ENCODE measurements at places on chromosomes 6 and 20.

GRCh38 chr20:36862857-36863668 lies 12.9 kb upstream of the TLDC2 start:
- DNase-seq, result no peak

DNA sequence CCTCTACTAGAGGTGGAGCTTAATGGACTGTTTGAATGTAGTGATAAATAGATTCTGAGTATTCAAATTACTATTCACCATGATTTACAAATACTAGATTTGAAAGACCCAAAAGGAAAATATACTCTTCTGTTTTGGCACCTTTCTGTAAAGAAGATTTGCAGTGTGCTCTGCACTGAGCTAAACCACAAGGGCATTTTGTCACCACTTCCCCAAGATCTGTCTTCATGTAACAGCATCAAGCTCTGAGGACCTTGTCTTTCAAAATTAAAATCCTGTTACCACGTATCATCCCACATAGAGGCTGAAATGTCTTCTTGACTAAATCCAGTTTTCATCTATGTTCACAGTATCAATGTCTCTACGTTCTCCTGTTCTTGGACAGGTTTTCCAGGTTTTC lies 3.3 kb upstream of the PGK2 start:
- no peak for DNase-seq

- DNase-seq, result no peak
Observed at GRCh38 chr6:166955865-166956443, 396 bp downstream of the RNASET2 start.

DNA sequence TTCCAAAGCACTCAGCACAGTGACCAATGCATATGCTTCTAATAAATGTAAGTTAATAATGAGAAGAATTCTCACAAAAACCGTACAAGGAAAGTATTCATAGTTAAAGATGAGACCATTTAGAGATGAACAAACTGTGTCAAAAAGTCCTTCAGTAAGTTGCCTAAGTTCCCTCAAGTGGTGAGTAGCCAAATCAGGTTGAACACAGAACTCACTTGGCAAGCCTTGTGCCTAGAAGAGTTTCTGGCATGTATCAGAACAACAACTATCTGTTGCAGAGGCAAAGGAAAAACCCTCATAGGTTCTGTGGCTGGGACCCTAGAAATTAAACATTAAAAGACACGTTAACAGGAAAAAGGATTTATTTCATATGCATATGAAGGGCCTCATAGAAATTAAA lies 129.6 kb upstream of the DOK5 start:
- DNase-seq, result no peak

DNA sequence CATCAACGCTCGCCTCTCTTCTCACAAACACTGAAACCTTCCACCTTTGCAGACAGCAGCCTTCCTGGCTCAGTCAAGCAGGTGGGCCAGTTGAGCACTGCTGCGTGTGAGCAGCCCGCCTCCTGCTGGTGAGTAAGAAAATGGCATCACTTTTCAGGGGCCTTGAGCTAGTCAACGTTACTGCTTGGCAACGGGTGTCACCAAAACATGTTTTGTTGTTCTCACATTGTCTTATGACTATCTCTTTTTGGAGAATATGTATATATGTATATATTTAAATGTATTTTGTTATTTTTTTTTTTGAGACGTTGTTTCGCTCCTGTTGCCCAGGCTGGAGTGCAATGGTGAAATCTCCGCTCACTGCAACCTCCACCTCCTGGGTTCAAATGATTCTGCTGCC lies 97.0 kb upstream of the AGPAT4 start:
- peak; percentile 36 for DNase-seq

DNA sequence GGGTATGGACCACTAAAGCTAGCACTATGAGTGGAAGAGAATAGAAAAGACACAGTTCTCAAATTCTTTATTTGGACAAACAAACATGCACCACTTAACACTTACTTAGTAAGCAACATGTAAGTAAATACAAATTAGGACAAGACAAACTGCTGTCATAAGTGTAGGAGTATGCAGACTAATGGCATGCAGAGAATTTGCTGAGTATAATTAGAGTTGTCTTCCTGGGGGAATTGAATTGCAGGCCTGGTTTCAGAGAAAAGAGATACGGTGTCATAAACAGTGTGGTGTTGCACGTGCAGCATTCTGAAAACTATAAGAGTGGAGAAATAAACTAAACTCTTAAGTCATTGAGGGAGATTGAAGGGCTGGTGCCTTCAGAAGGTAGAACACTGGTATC lies 125.2 kb upstream of the EYA4 start:
- DNase-seq, result no peak

GRCh38 chr20:9609887-9610502 lies 95.6 kb downstream of the LAMP5 start:
- DNase-seq, result no peak

GRCh38 chr6:46138281-46138680 lies 8.5 kb downstream of the ENPP4 start:
- DNase-seq, result no peak

DNA sequence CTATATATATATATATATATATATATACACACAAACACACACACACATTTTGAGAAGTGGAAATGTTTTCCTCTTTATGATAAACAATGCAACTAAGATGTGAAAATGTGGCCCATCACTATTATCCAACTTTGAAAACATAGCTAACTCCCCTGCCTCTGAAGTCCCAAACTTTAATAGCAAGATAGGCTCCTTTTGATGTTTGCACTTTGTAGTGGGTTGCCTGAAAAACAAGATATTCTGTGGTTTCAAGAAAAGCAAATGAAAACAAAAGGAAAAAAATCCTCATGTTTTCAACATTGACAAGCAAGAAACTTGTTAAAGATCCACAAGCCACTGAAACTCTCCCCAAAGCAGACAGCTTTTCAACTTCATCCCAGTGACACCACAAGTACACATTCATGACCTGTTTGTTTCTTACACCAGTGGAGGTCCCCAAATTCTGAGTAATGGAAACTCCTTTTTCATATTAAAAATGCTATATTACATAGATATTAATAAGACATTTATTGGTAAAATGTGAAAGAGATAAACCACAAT lies 90.0 kb downstream of the IPCEF1 start:
- DNase-seq, result no peak

GRCh38 chr6:158803733-158804143 lies 15.4 kb downstream of the EZR start:
- DNase-seq, result no peak

DNA sequence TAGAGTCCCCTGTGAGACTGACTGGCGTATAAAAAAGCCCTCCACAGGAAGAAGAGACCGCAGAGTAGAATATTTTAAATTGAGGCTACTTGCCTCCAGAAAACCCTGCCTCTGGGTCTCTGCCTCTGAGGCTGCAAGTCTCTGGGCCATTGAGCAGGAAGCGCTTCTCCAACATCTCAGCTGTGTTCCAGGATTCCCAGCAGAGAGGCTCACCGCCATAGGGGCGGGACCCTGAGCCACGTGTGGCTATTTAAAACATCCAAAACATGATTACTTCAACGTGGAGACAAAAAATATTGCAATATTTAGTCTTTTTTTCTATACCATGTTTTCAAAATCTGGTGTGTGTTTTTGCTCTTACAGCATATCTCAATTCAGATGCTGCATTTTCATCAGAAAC lies 59.4 kb downstream of the GNAS-AS1 start:
- no peak for DNase-seq

GRCh38 chr6:55180258-55180657 lies 5.9 kb downstream of the HCRTR2 start:
- DNase-seq, result no peak

DNA sequence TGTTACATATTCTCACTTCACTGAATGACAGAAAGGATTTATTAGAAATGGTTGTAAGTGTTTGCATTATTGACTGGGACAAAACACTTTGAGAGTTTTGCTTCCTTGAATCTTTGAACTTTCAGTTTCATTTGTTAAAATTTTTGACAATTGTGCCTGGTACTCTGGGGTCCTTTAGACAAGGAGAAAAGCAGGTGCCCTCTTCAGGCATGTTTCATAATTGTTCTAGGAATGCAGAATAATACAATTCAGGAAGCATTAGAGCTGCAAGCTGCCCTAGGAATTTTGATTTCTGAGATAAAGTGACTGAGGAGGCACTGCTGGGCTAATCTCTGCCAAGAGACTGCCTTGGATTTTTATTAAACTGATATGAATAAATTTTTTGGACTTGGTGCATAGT lies 49.7 kb downstream of the TOP1 start:
- no peak for DNase-seq

DNA sequence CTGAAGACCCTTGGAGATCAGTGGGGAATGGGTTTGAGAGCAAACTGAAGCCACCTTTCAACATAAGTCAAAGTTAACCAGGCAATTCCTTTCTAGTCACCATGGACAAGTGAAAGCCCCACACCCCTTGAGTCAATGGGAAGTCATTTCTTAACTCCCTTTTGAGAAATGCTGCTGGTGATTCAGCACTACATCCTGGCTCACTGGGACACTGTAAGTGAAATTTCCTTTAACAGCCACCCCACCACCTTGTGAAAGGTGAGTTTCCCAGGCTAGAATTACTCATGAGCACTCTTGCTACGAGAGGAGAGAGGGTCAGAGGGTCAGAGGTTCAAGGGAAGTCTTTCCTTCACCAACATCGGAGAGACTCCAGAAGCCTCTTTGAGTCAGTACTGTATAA lies 93.3 kb upstream of the MARCKS start:
- no peak for DNase-seq

DNA sequence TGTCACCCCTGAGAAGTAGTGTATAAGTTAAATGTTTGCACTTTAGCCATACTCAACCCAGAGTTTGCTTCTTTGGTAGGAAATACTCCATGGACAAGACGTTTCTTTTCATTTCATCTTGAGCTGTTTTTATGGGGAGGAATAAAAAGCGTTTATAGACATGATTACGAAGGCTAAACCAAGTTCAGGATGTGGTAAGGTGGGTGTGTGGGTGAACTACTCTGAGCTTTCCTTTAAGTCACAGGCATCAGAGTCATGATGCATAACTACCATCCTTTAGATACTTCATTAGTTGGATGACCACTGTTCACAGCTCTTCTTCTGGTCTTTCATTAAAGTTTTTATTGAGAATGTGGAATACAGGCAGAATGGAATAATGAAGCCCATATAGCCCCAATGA lies 48.9 kb downstream of the EBF4 start:
- no peak for DNase-seq

- no peak for DNase-seq
Observed at GRCh38 chr6:151341476-151342195, 49.7 kb downstream of the ZBTB2 start.

- no peak for DNase-seq
Observed at GRCh38 chr6:132814716-132815570, 574 bp downstream of the RPS12 start.

DNA sequence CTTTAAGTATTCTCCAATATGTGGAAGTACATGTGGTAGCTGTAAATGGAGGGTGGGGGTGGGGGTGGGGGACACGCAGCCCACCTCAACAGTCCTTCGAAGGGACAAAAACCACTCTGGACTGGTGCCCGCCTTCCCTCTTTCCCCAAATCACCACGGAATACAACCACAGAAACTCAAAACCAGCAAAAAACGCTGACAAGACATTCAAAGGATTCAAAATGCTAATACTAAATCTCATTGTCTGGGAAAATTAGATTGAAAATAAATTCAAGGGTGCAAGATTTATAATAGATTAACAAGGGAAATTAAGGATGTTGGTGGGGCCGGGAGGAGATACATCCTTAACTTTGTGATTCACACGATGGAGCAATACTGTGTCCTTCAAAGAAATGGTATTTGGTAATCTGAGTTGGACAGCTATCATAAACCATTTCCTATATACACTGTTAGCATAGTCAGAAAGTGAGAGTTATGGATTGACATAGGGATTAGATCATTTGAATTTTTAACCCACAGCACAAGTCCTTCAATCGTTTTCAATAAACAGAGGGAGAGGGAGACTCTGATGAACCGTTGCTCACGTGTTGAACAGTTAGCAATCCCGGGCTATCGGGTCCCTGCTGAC lies 766 bp upstream of the TBC1D22B start:
- no peak for DNase-seq

DNA sequence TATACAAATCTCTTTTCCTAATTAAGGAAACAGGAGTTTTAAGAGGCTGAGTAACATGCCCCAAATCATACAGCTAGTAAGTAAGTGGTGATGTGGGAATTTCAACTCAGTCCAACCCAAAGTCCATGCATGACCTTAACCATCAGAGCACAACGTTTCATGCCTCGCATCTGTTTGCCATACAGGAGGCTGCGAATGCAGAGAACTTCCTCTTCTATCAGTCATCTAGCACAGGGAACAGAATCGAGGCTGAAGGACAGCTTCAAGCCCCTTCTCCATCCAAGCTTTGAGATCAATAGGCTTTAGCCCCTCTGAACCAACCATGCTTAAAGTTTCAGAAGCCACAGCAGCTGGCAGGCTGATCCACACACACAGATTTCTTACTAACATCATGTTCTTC lies 113.2 kb downstream of the MAFB start:
- DNase-seq, result no peak

DNA sequence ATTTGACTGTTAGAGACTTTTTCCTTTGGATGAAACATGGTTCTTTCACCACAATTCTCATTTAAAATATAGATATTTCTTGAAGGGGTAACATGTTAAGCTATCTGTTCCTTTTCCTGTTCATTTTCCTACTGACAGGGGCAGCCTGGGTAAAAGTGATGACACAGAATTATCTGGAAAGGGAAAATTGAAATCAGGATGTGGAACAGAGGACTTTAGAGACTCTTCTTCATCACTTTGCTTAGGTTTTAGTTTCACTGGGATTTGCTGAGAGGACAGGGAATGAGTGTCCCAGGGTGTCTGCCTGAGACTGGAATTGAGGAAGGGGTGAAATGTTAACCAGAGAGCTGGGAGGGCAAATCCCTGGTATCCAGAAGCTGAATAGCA lies 116.0 kb downstream of the RNF144B start:
- DNase-seq, result no peak

GRCh38 chr6:165616116-165616515 lies 46.9 kb downstream of the PDE10A start:
- no peak for DNase-seq

DNA sequence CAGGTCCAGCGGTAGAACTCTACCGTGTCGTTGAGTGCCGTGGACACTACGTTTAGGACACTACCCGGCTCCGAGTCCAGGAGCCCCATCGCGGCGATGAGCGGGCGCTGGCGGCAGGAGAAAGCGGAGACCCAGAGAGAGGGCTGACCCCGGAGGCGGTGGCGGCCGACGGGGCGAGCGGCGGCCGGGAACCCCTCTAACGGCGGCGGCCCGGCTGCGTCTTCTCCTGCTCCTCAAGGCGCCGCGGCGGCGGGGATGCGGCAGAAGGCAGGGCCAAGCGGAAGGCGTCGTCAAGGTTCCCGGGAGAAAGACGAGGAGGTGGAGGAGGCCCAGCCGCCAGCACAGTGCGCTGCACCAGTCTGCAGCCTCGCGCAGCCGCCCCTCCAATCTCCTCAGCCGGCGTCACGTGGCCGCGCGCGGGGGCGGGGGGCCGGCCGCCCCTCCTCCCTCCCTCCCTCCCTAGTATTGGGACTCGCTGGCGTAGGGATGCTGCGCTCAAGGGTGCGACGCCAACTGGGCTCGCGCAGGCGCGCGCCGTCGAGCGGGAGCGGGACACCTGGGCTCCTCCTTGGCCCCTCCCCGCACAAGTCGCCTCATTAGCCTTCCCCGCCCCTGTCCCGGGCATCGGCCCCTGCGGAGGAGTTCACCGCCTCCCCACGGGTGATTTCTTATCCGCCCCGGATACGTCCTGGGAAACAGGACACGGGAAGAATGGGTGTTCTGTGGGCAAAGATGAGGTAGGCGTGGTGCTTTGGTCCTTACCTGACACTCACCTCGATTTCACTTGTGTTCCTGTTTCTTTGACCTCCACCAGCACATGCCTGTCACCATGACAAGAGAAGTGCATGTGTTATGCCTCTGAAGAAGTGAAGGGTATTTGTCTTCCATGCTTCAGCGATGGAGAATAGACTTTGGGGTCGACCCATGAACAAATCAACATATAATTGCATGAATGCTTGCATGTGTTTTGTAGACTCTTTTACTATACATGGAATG lies at the start of gene ELOVL4:
Gene ELOVL4, minus strand, starts transcription at position 363 of the 996 bp plus-strand sequence. Its CDS starts 274 bp downstream, at position 89.
- peak; percentile 37 for DNase-seq

All from stimulated activated CD4-positive, alpha-beta T cell treated with anti-CD3 and anti-CD28 coated beads, Interleukin-15, amount 100 ng/mL, for 1 hour (primary cell).